Activated CD4-positive, alpha-beta T cell treated with anti-CD3 and anti-CD28 coated beads, Interleukin-2, amount 50 U/mL, for 4 hours (primary cell): ENCODE measurements at places on chromosomes 5 and 9.

- DNase-seq: no peak
Observed at GRCh38 chr5:56025151-56025885, 30.6 kb upstream of the IL6ST start.

GRCh38 chr5:102625928-102626327 lies 127.1 kb upstream of the SLCO6A1 start:
- no peak for DNase-seq

DNA sequence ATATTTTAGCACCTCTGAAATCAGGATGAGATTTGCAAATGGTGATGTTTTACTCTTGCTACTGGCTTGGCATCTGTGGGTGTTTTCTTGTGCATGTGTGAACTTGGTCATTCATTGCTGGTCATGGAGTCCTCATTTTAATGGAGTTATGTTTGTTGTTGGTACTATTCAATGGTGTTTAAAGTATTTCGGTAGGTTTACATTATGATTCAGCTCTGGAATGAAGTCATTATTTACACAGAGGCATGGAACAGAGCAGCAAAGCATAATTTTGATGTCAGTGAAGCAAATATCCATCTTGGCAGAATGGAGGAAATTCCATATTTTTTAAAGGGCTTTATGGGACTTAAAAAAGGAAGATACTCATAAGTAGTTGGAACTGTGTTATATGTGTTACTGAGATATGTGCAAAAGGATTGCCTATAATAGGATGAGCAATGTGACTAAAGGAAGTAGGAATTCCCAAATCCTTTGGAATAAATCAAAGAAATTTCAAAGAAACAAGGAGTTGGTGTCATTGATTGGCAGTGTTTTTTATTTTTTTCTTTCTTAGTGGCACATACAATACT lies 147.4 kb downstream of the ACTBL2 start:
- no peak for DNase-seq

DNA sequence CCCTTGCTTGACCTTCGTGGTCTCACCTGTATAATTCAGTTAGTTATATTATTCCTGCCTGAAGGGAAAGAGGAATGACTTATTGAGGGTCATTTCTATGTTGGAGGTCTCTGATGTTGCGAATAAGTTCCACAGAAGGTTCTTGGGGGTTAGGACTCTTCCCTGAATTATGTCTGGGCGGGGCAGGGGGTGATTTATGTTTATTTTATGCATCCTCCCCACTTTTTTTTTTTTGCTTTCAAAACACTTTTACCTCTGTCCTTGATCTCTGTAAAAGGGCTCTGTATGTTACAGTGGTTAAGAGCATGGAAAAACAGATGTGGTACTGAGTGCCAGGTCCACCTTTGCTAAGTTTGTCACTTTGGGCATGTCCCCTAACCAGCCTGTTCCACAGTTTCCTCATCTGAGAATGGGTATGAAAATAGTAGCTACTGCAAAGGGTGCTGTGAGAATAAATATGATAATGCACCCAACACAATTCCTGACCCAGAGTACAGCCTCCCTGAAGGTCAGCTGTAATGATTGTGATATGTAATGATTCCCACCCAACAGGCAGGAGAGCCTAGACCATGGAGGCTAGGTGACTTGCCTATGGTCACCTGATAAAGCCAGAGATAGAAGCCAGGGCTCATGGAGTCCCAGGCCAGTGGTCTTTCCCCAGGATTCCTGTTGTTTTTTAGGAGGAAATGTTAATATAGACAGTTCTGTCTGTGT lies 54.8 kb downstream of the SLC22A5 start:
- no peak for DNase-seq

- DNase-seq: no peak
Observed at GRCh38 chr5:155010881-155011280, 2.7 kb upstream of the KIF4B start.

GRCh38 chr5:91670122-91670521 lies 287.0 kb upstream of the ARRDC3 start:
- DNase-seq: no peak

DNA sequence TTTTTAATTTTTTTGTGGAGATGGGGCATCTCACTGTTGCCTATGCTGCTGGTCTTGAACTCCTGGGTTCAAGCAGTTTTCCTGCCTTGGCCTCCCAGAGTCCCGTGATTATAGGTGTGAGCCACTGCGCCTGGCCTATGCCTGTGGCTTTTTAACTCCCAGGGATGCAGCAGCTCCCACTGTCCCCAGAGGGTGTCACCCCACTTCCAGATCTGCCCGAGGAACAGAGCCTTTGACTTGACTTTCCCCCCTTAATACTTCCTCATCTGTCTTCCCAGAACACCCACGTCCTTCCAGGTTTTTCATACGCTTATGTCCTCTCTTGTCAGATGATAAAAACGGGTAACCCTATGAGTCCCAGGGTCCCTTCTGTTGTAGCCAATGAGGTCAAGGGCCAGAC lies 7.6 kb upstream of the PRRC2B start:
- DNase-seq: no peak

DNA sequence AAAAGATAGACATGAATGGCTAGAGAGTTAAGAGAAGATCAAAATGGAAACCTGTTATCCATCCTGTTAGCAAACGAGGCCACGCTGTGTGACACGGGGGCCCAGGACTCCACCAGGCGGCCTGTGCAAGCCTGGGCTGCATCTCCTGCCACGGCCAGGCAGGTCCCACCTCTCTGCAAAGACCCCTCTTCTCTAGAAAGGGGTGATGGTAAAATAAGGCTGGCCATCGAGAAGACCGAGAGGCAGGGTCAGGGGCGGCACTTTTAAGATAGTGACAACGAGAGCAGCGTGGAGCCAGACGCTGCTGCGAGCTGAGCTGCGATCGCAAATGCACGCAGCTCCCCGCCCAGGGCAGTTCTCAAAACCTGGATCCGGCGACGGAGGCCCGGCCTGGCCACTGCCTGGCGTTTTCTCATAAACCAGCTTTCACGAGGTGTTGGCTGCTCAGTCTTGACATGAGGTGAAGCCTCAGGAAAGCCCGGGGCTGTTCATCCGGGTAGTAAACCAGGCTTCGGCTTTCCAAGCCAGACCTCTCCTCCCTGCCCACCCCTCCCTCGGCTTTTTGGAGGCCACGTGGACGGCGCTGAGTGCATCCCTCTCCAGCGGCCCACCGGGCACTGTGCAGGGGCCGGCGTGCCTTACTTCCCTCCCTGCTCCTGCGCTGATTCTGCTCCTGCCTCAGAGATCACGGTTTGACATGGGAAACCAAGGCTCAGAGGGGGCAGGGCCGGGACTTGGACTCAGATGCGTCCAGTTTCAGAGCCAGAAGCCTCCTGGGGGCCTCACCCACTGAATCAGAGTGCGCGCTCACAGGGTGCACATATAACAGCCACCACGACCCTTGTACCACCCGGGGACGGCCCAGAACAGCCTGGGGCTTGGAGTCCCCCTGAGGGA lies 151.6 kb upstream of the PHYKPL start:
- no peak for DNase-seq

DNA sequence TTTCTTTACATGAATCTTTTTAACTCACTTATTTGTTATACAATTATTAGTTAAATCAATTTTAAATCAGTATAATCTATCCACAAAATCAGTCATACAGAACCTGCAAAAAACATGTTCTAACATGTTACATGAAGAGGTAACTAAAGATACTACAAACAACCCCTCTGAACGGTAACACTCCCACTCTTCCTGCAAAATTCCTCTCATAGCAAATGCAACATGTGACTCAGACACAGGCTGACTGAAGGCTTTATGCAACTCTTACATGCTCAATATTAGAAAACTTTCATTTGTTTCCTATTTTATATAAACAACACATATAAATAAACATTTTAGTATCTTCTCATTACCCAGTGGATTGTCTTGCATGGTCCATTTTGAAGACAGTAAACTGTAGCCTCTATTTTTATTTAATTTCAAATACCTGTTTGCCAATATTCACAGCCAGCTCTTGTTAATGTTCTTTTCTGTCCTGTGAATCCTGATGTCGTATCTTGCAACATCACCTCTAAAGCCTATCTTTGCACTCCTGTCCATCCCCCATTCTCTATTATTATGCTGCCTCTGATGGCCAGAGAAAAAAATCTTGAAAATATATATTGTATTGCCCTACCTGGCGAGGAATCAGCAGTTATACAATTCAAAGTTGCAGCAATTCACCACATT lies 100.5 kb upstream of the CCDC152 start:
- DNase-seq: no peak

DNA sequence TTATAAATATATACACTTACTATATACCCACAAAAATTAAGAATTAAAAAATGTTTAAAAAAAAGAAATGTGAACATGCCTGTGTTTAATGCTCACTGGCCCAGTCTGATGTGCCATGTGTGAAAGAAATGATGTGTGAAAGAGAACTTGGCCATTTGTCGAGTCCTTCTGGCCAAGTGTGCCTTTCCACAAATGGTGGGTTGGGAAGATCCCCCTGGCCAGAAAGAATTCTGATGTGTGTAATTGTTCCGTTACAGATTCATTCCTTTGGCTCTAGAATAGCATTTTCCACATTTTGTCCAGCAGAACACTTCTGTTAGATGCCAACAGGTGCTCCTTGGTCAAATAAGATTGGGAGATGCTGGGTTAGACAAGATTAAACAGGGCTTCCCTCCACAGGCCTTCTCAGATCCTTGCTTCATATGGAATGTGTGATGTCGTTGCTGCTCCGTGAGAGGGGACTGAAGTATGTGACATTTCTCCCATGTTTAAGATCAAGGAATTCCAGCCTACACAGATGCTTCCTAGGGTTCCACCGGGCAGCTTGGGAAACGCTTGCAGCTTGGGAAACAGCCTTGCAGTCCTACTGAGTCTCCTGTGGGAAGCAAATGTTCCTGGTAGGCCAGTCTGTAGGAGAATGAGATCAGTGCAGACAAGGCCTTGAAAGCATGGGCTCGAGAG lies 32.1 kb downstream of the GDNF start:
- DNase-seq: no peak

DNA sequence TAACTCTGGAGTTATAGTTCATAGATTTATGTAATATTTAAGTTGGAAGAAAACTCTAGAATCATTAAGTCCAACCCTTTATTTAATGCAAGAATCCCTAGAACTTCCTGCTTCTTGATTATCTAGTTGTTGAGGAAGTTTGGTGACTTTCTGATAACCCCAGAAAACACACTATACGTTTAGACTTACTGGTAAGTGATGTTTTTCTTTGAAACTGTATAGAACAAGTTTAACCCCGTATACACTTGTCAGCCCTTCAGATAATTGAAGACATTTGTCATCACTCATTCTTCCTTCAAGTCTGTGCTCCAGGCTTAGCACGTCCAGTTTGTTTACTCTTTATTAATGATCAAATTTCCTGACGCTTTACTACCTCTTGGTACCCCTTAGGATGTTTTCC lies 9.0 kb downstream of the NDUFS4 start:
- DNase-seq: no peak

DNA sequence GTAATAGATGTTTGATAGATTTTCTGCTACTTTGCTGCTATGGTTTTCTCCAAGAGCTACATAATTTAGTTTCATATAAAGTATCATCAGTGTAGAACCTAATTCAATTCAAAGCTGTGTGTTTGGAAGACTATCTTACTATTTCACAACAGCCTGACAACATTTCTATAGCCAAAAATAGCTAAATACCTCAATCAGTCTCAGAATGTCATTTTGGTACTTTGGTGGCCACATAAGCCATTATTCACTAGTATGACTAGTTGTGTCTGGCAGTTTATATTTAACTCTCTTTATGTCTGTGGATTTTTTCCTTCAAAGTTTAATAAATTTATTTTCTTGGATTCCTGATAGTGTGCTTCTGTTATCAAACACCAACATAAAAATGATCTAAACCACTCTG lies 35.1 kb upstream of the CCDC152 start:
- DNase-seq: no peak

DNA sequence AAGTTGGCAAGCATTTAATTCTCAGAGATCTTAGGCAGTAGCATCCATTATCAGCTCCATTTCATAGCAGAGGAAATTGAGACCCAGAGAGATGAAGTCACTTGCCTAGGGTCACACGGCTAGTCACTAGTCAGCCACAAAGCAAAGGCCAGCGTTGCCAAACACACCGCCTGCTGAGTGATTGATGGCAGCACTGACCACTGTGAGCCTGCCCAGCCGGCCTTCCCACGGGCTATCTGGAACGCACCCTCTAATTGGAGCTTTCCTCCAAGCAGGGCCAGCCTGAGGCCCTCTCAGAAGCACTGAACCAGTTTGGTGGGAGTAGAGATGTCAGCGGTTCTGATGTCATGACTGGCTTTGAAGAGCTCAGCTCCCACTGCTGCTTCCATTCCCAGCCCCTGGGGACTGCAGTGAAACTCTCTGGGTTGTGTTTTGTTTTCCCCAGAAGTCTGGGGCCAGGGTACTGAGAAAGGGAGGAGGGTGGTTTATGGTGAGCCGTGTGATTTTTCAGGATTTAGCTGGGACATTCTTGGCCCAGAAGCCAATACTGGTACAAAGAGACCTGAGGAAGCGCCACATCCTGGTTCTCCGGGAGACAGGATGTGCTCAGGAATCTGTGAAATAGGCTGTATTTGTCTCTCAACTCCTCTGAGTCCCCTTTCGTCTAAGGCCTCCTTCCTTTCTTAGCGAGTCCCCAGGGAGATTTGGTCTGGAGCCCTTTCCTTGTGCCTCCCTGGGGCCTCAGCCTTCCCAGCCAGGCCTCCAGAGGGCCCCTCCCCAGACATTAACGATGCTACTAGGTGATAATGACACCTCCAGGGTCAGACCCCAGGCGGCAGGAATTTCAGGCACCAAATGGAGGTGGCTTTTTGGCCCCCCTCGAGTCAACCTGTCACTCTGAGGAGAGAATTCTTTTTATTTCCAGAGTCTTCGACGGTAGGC lies 44.5 kb downstream of the SPRY4 start:
- DNase-seq: no peak

GRCh38 chr5:39520232-39520572 lies 95.4 kb upstream of the DAB2 start:
- no peak for DNase-seq

GRCh38 chr5:74426506-74426905 lies 214.0 kb downstream of the ENC1 start:
- no peak for DNase-seq

DNA sequence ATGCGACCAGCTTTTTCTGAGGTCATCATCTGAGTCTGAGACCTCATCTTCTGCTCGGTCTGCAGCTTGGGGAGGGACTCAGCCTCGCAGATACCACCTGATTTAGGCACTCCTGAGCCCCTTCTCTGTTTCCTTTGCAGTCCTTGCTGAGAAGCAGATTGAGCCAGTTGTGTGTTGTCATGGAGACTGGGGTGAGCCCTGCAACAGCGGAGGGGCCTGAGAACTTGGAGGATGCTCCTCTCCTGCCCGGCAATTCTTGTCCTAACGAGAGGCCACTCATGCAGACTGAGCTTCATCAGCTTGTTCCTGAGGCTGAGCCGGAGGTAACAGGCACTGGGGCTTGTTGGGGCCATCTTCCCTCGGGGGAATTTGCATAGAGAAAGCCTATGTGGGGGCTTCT lies 19.2 kb downstream of the TEX53 start:
- no peak for DNase-seq

- no peak for DNase-seq
Observed at GRCh38 chr5:112800891-112801290, 60.2 kb upstream of the SRP19 start.

- no peak for DNase-seq
Observed at GRCh38 chr5:11037080-11037479, 276.0 kb upstream of the DAP start.

- DNase-seq: peak; percentile 55
Observed at GRCh38 chr9:114291064-114291474, 31.8 kb upstream of the ORM1 start.
